ENCODE measurements at places on chromosomes 4 and X. TPM values are rescaled to one million over a fixed set of nuclear protein-coding genes. Genes with fewer than 3 reads are reported as not detected.

The FAM120C gene
- total RNA-seq, result 11.0 TPM

The FAM9B gene
- not detected for total RNA-seq

The VCX3B gene
- total RNA-seq, result not detected

The ATG4A gene
- total RNA-seq, result 11.2 TPM

Measured in articular chondrocyte of knee joint (primary cell).